ENCODE measurements at places on chromosomes 7 and 10.

DNA sequence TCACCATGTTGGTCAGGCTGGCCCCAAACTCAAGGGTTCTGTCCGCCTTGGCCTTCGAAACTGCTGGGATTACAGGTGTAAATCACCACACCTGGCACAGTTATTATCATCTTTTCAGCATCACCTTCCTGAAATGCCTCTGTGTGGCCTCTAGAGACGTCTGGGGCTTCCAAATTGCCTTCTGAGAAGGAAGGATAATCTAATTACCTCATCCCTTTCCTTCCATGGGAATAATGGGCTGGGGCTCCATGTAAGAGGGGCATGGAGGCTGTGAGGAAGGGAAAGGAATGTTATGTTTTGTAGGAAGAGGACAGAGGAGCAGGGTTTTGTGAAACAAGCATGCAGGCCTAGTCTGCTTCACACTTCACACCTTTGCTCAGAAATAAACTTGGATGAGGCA lies 22.2 kb upstream of the PODXL start:
- no peak for DNase-seq

DNA sequence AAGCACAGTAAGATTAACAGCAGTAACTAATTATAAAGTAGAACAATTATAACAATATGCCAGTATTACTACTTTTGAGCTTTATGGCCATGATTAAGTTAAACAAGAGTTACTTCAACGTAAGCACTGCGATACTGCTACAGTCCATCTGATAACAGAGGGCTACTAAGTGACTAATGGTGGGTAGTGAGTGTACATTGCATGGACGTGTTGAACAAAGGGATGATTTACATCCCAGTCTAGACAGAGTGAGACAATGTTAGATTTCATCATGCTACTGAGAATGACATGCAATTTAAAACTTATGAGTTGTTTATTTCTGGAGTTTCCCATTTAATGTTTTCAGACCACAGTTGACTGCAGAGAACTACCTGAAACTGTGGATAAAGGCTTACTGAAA lies 45.6 kb downstream of the TPST1 start:
- DNase-seq, result no peak

GRCh38 chr7:113176836-113177235 lies 58.5 kb upstream of the SMIM30 start:
- DNase-seq, result no peak

GRCh38 chr10:48608279-48608681 lies 3.4 kb upstream of the ARHGAP22 start:
- DNase-seq, result no peak

GRCh38 chr10:103542764-103543616 lies 49.5 kb downstream of the NEURL1 start:
- no peak for DNase-seq

DNA sequence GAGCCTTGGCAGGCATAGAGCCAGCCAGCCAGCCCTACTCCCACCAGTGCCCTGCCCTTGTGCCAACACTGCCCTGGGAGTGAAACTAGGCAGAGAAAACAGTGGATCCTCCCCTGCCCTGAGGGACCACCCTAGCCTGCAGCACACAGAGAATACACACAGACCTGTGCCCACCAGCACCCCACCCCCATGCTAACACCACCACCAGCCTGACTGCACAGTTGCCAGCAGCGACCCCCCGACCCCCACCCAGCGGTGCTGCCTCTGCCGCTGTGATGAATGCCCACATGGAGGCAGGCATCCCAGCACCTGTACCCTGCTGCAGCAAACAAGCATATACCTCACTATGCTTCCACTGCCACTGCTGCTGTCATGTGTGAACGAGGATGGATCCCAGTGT lies 9.4 kb upstream of the MIOS start:
- peak; percentile 45 for DNase-seq

DNA sequence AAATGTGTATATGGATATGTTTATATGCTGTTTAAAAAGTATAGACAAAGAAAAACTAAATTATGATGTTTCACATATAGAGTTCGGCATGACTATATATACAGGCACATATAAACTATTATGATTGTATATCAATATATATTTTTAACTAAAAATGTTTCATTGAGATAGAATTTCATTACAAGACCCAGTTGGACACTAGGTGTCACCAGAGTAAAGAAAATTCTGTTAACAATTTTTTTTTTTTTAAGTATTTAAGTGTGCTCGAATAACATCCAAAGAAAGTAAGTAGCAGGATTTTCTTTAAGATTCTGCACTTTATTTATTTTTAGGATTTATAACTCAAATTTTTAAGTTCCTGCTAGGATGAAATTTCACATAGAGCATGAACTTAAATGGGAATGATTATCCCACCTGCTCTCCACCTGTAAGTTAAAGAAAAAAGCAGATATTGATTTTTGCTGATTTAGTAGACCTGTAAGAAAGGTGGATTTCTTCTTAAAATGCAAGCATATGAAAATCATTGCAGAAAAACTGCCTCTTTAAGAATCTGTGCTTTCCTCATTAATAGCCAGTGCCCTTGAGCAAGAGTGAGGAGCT lies 961.5 kb downstream of the PCDH15 start:
- DNase-seq, result no peak

DNA sequence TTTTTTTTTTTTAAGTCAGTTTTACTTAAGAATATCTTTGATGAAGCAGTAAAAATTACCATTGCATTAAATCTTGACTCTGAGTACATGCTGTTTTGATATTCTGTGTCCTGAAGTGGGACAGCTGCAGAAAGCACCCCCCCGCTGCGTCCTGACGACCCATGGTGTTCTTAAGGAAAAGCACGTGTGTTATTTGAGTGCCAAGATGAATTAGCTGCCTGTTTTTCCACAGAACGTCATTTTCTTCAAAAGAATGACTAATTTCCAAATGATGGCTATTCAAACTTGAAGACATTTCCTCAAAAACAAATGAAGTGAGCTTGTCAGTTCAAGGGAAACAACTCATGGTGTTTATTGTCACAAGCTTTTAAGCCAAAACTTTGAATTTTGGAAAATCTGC lies 45.9 kb downstream of the CREM start:
- DNase-seq, result no peak

- no peak for DNase-seq
Observed at GRCh38 chr10:11982253-11982652, 60.4 kb downstream of the UPF2 start.
